ENCODE measurements at places on chromosomes 12 and 14.

DNA sequence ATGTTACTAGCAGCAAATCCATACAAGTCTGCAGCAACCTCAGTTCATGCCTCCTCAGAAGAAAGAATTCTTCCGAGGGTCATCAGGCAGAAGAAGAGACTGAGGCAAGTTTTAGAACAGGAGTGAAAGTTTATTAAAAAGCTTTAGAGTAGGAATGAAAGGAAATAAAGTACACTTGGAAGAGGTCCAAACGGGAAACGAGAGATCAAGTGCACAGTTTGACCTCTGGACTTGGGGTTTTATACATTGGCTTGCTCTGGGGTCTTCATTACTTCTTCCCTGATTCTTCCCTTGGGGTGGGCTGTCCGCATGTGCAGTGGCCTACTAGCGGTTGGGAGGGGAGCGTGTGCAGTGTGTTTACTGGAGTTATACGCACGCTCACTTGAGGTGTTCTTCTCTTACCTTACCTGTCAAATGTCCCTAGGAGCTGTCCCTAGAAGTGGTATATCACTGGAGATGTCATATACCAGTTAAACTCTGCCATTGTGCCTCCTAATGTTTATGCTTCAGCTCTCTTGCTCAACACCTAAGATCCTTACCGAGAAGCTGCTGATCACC is 372.8 kb upstream of the KITLG start:
- no peak for DNase-seq

DNA sequence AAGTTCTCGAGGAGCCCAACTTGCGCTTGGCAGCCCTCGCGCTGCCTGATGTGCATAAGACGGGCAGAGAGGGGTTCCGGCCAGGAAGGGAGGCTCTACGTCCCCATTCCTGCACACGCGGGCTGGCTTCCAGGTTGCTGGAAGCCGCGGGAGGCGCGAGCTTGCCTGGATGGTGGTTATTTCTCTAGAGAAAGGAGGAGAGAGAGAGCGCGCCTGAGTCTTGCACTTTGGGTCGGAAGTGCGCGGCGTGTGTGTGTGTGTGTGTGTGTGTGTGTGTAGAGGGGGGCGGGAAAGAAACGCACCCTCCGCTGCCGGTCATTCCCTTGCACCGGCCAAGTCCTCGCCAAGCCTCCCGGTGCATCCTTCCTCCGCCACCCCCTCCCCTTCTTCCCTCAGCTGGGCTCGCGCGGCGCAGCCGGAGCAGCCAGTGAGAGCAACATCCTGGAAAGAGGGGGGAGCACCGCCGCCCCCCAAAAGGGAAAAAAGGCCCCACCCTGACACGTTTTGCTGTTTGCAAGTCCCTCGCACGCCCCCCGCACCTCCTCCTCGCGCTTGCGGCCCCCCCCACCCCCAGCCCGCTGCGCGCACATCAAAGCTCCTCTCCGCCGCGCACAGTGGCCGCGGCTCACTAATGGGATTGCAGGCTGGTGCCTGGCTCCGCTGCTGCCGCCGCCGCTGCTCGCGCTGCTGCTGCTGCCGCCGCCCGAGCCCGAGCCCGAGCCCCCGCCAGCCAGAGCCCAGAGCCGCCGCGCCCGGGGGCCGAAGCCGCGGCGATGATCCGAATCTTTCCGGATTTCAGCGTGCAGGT is 4.4 kb upstream of the NPAS3 start:
- DNase-seq = no peak

- DNase-seq = no peak
These were observed 368.7 kb downstream of the TMEM132D start for GRCh38 chr12:129534966-129535750.

GRCh38 chr12:128009108-128009507 is 257.9 kb upstream of the TMEM132C start:
- DNase-seq = no peak

- no peak for DNase-seq
These were observed 80.4 kb downstream of the PITPNM2 start for GRCh38 chr12:123070267-123071081.

DNA sequence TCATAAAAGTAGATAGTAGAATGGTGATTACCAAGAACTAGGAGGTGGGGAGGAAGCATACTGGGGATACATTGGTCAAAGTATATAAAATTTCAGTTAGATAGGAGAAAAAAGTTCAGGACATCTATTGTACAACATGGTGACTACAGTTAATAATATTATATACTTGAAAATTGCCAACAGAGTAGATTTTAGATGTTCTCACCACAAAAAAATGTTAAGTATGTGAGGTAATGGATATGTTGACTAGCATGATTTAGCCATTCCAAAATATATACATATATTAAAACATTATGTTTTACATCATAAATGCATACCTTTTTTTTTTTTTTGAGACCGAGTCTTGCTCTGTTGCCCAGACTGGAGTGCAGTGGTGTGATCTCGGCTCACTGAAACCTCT is 31.0 kb downstream of the TMEM116 start:
- no peak for DNase-seq

DNA sequence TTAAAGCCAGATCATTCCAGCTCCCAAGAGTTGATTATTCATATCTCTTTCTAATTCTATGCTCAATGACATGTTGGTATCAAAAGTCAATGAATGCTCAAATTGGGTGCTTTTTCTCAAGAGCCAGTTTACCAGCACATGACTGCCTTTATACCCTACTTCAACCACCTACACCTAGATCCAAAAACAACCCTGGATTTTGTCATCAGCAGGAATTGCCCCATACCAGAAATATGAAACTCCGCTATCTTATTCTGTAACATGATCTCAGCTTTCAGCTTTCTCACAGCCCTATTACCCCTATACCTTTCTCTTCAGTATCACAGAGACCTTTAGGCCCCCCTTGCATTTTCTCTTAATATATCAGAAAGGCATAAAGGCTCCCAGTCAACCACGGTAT is 32.3 kb upstream of the ESR2 start:
- no peak for DNase-seq

DNA sequence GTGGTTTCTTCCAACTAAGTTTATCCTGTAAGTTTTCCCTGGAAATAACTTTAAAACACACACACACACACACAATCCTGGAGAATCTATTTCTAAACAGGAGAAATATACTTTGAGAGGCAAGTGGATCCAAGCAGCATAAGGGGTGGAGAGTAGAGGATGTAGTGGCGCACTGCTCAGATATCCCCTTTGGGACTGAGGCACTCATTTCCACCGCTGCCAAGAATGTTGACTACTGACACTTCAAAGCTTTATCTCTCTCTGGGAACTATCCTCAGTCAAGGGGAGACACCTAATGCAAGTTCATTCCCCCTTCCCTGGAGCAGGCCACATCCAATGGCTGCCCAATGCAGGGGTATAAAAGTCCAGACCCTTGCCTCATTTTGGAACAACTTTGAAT is 75.8 kb downstream of the CAPZA3 start:
- no peak for DNase-seq

- DNase-seq = no peak
These were observed 1.4 kb downstream of the C1RL start for GRCh38 chr12:7107636-7108002.

- DNase-seq = no peak
These were observed 6.0 kb upstream of the PCNX1 start for GRCh38 chr14:70901269-70901668.

GRCh38 chr12:47876440-47876960 is 28.3 kb downstream of the VDR start:
- no peak for DNase-seq

- no peak for DNase-seq
These were observed 314.7 kb downstream of the NAV3 start for GRCh38 chr12:78145398-78145797.

- no peak for DNase-seq
These were observed 29.7 kb upstream of the INSM2 start for GRCh38 chr14:35504260-35504659.

DNA sequence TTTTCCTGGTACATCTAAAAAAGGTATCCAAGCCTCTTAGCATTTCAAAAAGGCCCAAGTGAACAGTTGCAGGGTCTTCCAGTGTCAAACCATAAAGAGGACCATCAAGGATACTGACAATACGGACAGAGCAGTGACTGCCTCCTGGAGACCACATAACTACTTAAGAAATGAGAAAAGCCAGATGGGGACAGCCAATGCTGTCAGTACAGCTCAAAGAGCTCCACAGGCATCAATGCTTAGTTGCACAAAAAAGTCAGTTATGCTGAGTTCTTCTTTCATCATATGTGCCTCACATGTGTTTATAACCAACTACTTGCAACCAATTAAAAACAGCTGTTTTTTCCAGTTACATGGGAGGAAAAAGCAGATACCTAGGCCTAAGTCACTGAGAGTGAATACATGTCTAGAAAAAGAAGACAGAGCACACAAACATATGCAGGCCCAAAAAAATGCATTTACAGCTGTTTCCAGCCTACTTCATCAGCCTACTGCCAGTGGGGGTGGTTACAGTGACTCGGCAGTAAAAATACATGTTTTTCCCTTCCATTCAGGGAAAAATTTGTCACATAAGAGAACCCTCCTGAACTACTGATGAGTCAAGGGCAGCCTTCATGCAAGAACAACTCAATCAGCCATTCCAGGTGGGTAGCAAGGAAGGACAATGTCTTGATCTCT is 84.0 kb downstream of the DCAF5 start:
- peak; percentile 66 for DNase-seq

DNA sequence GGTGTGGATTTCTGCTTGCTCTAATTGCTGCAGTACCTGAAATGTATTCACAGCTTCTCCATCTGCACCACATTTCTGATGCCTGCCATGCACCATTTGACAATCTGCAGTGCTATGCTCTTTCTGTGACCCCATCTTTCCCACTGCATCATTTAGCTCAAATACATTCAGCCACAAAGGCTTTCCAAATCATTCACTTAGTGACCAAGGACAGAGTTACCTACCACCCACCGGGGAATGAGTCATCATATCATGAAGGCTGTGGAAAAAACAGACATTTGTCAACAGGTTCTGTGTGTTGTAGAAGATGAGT is 465.5 kb upstream of the ATP2B1 start:
- no peak for DNase-seq

DNA sequence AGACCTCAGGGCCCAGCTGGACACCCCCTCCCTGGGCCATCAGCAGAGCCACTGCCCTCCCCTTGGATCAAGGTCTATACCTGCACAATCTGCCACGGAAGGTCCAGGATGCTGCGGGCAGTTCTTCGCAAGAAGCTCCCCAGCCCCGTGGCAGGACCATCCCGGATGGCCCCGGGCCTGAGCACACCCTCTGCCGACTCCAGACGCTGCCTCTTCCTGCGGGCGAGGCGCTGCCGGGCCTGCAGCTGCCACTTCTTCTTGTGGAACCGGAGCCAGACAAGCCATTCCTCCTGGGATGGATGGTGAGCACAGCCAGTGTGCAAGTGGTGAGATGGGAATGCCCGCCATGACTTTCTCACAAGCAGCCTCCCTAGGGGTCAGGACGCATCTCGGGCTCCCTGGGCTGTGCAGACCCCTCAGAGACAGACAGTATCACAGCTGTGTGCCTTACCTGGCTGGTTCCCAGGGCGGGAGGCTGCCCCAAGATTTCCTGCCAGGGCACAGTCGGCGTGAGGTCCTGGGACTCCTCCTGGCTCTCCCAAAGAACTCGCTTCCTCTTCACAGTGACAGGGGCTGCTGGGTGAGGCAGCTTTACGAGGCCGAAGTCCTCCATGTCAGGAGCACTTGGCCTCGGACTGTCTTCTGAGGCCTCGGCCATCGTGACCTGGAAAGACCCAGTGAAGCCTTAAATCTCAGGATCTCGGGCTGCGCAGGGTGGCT is 30.8 kb downstream of the P2RX2 start:
- no peak for DNase-seq

Measured in AG09309 (cell line).